Stimulated activated CD4-positive, alpha-beta T cell treated with anti-CD3 and anti-CD28 coated beads, TNF-alpha, amount 100 ng/mL, for 4 hours (primary cell): ENCODE measurements at places on chromosomes 2 and 18.

GRCh38 chr2:153074207-153074606 is 355.8 kb downstream of the ARL6IP6 start:
- DNase-seq: no peak

DNA sequence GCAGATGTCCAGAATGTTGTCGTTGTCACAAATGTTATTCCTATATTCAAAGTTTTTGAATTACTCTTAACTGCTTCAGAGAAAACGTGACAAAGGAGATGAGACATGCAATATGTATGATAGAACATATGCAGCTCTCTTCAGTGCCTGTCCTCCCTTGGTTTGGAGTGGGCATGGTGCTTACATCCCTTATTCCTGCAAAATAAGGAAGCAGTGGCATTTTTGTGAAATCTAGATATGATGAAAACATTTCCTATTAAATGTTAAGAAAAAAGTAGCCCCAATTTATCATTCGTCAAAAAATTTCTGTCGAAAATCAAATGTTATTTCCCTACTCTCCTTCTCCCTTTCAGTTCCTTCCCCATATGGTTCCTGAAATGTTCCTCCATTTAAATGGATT is 457.5 kb upstream of the FANCL start:
- no peak for DNase-seq

DNA sequence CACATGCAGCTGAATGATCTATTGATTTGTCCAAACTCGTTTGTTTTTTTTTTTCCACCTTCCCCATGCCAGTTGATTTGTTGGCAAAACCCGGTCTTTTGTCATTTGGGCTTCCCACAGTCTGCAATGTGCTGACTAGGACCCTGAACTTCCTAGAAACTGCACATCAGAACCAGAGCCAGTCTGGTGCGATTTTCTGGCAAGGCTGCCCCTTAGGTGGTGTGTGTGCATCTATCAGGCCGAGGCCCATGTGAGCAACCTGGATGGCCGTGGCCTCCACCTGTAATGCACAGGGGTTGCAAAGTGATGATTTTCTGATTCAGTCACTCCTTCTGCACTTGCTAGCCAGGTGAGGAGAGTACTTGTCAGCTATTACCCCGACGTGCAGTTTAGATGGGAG is 47.8 kb downstream of the NCK2 start:
- DNase-seq: no peak

DNA sequence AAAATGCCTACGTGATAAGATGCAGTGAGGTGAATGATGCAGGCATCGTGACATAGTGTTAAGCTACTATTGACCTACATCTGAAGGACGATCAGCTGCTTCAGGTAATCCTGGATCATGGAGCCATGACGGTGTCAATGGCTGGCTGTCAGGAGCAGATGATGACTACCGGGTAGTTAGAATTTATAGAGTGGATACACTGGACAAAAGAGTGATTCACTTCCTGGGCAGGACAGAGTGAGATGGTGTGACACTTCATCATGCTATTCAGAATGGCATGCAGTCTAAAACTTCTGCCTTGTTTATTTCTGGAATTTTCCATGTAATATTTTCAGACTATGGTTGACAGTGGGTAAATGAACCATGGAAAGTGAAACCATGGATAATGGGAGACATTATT is 29.5 kb downstream of the METTL8 start:
- DNase-seq: no peak

- DNase-seq: no peak
Observed at GRCh38 chr2:26144031-26144430, 28.9 kb upstream of the GAREM2 start.

DNA sequence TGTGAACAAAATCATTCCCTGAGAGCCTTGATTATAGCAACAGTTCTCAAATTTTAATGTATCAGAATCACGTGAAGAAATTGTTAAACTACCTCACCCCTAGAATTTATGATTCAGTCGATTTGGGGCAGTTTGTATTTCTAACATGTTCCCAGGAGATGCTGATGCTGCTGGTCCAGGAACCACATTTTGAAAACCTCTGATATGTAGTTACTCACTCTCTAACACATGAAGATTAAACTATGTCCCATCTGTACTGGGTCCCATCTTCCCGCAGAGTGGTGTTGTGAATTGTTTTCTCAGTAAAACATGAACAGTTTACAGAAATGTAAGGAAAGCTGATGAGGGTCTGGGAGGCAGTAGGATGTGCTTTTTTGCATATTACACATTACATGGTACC is 223.1 kb downstream of the CDH20 start:
- DNase-seq: no peak

GRCh38 chr2:68193787-68194372 is 36.2 kb downstream of the PNO1 start:
- no peak for DNase-seq

- DNase-seq: no peak
Observed at GRCh38 chr2:202035089-202035940, 1.7 kb downstream of the FZD7 start.

DNA sequence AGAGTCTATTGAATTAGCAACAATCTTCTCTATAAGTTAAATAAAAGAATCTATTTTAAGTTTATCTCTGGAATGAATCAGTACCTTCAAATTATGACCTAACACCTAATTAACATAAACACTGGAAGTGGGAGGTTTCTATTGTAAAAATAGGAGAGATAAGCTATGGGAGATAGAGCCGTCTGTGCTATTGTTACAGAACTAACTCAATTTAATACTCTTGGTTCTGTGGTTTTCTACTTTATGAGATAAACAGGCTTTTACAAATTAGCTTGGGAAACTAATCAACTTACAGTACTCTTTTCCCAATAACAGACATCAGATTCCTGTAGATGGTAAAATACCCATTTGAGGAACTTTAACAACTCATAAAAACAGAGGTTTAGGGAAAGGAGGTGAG is 25.6 kb upstream of the STAT1 start:
- no peak for DNase-seq

- DNase-seq: no peak
Observed at GRCh38 chr2:159802673-159803072, 4.7 kb upstream of the CD302 start.

GRCh38 chr18:46856973-46857372 is 60.3 kb downstream of the PIAS2 start:
- no peak for DNase-seq

DNA sequence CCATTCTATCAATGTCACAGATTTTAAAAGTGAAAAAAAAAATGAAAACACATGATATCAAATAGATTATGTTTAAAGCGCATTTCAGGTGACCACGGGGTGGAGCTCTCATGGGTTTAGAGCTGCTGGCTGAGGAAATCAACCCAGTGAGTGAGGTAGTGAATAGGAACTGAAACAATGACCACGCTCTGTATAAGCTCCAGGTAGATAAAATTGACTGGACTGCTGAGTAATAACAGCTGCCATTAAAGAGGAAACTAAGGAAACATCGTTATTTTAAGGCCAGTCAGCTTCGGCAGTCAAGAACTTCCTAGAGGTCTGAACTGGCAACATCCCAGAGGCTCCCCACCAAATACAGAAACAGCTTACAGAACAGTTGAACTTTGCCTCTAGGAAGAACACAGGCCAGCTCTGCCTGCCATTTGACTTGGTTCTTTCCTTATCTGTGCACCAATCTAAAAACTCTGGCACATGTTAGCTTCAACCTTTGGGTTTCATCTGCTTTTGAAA is 185.9 kb downstream of the PDE1A start:
- DNase-seq: no peak

GRCh38 chr18:48824231-48824970 is 126.4 kb downstream of the SMAD7 start:
- no peak for DNase-seq

GRCh38 chr18:59941331-59941730 is 41.5 kb downstream of the PMAIP1 start:
- no peak for DNase-seq

- no peak for DNase-seq
Observed at GRCh38 chr18:53402670-53403069, 821.8 kb downstream of the MBD2 start.

GRCh38 chr2:5914811-5915611 is 222.8 kb downstream of the SOX11 start:
- DNase-seq: no peak

GRCh38 chr18:9520666-9521065 is 45.4 kb downstream of the RALBP1 start:
- DNase-seq: no peak

DNA sequence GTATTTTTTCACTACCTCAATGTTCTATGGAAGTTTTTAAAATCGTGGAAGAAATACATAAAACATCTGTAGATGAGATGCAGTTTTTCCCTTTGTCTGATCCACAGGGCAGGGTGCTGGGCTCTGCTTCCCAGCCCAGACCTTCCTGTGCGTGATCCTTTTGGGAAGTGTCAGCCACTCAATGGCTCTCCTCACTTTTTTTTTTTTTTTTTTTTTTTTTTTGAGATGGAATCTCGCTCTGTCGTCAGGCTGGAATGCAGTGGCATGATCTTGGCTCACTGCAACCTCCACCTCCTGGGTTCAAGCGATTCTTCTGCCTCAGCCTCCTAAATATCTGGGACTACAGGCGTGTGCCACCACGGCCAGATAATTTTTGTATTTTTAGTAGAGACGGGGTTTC is 32.8 kb downstream of the SOWAHC start:
- no peak for DNase-seq

GRCh38 chr2:71546275-71546638 is 92.9 kb downstream of the DYSF start:
- DNase-seq: no peak

- no peak for DNase-seq
Observed at GRCh38 chr2:68135448-68136320, 22.0 kb upstream of the PNO1 start.

GRCh38 chr2:186059096-186059495 is 320.5 kb downstream of the FSIP2 start:
- DNase-seq: no peak

- no peak for DNase-seq
Observed at GRCh38 chr2:31066086-31066485, 72.2 kb downstream of the GALNT14 start.

GRCh38 chr18:8091035-8091434 is 518.2 kb upstream of the RAB12 start:
- DNase-seq: no peak

DNA sequence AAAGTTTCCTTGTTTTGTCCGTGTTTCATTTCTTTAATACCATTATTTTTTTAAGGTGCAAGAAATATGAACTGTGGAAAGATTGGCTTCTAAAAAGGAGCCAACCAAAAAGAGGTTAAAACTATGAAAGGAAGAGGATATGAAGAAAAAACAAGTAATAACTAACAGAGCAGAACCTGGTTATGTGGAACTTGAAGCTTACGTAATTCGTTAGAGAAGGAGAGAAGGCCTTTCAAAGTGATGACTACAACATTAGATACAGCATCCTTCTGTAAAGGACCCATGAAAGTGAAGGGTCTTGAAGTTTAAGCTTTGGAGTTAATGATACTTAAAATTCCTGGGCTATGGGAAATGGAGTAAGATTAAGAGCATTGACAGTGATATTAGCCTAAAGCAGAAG is 84.5 kb downstream of the ANKRD12 start:
- no peak for DNase-seq

DNA sequence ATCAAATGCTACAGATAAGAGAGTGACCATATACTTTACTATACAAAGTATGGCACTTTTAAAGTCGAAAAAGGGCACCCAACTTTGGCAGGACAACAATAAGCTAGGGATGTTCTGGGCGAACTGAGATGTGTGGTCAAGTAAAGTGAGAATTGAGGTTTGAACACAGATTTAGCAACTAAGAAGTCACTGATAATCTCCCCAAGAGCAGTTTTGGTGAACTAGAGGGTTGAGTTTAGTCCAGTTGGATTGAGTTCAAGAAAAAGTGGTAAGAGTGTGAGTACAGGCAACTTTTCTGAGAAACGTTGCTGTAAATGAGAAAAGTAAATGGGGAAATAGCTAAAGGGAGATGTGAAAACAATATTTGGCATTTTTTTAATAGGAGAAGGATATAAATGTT is 65.5 kb upstream of the TGFA start:
- no peak for DNase-seq

DNA sequence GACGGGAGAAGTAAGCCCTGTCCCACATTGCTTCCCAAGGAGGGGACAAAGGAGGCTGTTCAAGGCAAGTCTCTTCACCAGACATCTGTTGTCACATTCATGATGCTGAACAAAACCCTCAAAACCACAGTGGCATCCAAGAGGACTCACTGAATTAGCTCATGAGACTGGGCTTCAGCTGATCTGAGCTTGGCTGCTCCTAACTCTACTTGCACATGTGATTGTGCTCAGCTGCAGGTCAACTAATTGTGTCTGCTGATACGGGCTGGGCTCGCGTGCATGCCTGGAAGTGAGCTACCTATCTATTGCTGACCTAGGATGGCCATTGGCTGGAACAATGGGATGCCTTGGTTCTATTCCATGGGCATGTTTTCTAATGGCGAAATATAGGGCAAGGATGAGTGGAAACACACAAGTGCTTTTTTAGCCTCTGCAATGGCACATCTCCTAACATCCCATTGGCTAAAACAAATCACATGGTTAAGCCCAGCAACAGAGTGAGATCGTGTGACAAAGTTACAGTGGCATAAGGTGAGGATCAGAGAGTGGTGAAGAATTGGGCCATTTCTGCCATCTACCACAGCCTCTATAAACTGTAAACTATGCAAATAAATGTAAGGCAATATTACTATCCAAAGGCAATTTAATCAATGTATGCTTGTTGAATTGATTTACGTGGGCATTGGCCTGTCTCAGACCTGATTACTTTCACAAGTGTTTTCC is 52.9 kb upstream of the CAPN13 start:
- no peak for DNase-seq

- no peak for DNase-seq
Observed at GRCh38 chr2:144796164-144796563, 276.2 kb upstream of the ZEB2 start.

GRCh38 chr2:119264781-119265692 is 41.4 kb downstream of the STEAP3 start:
- DNase-seq: no peak
